Stimulated activated CD8-positive, alpha-beta memory T cell treated with anti-CD3 and anti-CD28 coated beads, Interleukin-7, amount 100 ng/mL, for 1 hour (primary cell): ENCODE measurements at places on chromosomes 12 and 14.

- DNase-seq = peak; percentile 56
Observed at GRCh38 chr14:100645196-100645981, 58.2 kb upstream of the BEGAIN start.

GRCh38 chr14:75661499-75661814 is 411 bp downstream of the TTLL5 start:
- no peak for DNase-seq

DNA sequence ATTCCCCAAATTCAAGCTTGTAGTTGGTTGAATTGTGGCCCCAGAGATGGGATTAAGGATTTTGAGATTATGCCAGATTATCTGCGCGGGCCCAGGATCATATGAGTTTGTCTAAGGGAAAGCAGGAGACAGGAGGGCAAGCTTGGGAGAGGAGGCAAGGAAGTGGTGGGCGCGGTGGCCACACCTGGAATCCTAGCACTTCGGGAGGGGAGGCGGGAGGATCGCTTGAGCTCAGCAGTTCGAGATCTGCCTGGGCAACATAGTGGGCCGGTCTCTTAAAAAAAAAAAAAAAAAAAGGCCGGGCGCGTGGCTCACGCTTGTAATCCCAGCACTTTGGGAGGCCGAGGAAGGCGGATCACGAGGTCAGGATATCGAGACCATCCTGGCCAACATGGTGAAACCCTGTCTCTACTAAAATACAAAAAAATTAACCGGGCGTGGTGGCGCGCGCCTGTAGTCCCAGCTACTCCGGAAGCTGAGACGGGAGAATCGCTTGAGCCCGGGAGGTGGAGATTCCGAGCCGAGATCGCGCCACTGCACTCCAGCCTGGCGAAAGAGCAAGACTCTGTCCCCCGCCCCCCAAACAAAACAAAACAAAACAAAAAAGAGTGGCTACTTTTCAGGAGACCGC is 881 bp upstream of the PUS1 start:
- no peak for DNase-seq

DNA sequence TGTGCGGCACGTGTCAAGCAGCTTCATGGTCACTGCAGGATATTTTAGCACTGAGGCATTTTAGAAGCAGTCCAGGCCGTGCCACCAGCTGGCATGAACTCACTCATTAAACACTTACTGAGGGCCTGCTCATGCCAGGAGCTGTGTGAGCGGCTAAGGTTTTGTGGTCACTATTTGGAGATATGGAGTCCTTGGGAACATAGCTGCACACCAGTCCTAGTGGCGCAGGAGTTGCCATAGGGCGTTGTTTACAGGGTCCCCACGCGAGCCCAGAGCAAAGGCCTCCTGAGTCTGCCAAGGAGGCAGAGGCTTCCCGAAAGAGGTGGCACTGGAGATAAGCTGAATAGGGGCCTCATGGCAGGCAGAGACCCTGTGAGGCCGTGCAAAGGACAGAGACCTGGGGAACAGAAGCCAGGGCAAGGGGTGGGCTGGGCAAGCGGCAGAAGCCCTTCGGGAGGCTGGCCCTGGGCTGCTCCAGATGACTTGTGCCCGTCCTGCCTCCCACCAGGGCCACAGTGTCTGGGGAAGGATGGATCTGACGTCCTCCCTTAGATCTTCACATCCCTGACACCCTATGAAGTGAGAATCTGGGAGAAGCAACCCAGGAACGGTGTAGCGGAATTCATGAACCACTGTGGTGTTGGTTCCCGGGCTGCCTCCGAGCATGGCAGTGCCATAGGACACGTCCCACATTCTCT is 38.9 kb downstream of the SFSWAP start:
- no peak for DNase-seq
